AG04449 (cell line): ENCODE measurements at places on chromosomes 11 and 22.

GRCh38 chr11:124533626-124534025 lies 9.8 kb downstream of the OR8B12 start:
- DNase-seq: no peak

GRCh38 chr11:43852057-43852636 lies 28.5 kb upstream of the ALKBH3 start:
- DNase-seq: peak; percentile 50

- no peak for DNase-seq
These were observed 241.4 kb downstream of the TTC28 start for GRCh38 chr22:28438183-28438768.

GRCh38 chr11:2929950-2930703 lies 907 bp upstream of the PHLDA2 start:
- no peak for DNase-seq

DNA sequence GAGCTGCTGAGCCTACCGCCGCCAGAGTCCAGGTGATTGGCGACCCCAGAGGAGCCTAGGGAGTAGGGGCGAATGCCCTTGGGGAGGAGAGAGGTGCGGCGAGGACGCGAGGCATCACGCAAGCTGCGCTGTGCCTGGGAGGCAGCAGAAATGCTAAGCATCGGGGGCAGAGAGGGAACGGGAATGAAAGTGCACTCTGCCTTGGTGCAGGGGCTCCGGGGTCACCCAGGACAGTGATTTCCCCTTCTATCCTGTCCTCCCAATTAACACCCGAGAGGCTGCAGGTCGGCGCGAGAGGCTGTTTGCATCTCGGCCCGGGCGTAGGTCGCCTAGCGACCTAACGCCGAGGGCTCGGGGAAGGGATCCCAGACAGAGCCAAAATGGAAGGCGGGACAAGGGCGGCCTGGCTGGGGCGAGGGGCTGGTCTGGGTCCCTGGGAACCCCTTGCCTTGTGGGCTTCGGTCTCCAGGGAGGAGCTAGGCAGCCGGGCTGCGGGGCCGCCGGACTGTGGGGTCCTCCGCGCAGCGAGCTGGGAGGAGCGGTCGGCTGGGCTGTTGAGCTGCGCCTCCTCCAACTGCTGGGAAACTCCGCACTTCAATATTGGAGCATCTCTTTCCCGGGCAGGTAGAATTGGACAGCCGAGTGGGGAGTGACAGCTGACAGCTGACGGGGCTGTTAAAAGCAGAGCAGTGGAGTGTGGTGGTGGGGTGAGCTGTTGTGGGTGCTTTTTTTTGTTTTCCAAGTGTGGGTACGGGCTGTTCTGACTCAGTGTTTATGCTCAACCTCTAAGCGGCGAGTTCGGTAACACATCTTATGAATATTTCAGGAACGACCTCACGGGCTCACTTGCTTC lies 657 bp downstream of the ELMOD1 start:
- no peak for DNase-seq

DNA sequence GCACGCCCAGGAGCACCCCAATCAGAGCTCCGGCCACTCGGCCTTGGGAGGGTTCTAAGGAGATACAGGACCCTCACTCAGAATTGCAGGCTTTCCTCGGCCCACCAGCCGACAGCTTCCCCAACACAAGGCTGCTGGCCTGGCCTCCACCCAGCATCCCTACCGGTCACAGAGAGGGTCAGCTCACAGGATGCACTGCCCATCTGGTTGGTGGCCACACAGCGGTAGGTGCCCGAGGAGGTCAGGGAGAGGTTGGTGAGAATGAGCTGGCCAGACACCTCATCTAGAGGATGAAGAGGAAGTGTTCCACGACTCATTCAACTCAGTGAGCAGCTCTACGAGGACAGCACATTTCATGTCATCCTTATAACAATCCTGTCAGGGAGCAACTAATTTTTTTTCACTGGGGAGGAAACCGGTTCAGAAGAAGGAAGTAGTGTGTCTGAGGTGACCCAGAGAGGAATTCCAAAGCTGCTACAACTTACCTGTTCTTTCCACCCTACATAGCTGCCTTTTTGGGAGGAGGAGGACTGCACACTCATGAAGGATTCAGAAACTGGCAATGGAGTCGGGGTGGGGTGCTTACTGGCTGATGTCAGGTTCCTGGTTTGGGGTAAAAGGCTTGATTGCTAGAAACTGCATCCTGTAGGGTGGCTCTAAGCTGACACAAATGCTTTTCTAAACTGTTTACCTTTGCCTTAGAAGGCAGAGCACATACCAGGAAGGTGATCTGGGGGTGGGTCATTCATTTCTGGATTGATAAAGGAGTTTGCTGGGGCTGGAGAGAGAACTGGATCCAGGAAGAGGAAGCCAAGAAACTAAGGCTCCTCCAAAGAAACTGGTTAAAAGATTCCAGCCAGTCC lies 3.3 kb downstream of the VSIG2 start:
- no peak for DNase-seq

- no peak for DNase-seq
These were observed 49.3 kb upstream of the THY1 start for GRCh38 chr11:119472186-119472855.

- DNase-seq: no peak
These were observed 38.3 kb downstream of the PIK3IP1 start for GRCh38 chr22:31253949-31254348.

DNA sequence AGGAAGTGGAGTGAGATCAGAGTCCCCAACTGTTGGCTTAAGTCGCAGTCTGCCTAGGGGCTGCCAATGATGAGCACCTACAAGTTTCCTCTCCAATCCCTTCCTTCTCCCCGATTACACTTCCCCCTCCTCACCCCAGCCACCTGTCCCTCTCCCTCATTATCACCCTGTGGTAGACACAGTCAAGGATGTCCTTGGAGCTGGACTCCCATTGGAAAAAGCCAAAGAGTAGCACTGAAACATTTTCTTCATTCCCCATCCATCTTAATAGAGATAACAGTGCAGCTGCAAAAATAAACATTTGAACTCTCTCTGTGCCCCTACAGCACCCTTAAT lies 146.2 kb downstream of the DBX1 start:
- no peak for DNase-seq

DNA sequence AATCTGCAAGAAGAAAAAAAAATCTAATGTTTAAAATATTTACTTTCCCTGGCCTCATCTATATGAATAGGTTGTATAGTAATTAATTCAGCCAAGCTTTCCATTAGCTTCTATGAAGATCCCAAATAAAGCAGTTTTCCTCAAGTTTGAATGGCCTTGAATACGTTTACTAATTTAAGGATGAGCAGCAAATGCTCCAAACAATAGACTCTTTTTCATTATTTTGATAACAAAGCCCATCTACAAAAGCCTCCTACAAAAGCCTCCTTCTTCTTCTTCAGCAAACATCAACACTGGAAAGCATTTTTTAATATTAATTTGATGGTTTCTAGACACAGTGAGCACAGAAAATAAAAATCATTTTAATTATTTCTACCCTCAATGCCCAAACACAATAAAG lies 1130.3 kb upstream of the CNTN5 start:
- DNase-seq: no peak

DNA sequence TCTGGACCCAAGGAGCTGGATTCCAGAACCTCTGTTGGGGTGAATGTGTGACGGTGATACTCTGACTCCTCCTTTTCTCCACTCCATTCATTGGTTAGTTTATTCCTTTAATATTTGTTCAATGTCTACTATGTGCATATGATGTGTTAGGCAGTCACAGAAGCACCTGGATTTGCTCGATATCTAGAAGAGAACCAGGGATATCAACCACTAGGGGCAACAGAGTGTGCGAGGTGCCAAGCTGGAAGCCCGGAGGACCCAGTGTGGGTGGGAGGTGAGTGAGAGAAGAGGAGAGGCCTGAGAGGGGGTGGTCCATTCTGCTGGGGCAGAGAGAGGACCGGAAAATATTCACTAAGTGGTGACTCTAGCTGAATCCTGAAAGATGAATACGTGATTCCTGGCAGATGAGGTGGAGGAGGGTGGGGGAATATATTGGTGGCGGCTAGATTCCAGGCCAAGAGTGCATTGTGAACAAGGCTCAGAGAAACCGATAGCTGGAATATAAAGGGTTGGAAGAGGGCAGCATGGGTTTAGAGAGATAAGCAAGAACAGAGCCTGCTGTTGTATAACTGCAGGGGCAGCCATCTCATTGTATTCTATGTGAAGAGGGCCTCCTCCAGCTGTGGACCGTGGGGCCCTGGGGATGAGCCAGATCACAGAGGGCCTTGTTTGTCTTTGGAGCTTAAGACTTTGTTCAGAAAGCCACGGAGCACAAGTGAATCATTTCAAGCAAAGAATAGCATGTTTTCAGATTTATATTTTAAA lies 6.9 kb upstream of the TIMP3 start:
- no peak for DNase-seq

DNA sequence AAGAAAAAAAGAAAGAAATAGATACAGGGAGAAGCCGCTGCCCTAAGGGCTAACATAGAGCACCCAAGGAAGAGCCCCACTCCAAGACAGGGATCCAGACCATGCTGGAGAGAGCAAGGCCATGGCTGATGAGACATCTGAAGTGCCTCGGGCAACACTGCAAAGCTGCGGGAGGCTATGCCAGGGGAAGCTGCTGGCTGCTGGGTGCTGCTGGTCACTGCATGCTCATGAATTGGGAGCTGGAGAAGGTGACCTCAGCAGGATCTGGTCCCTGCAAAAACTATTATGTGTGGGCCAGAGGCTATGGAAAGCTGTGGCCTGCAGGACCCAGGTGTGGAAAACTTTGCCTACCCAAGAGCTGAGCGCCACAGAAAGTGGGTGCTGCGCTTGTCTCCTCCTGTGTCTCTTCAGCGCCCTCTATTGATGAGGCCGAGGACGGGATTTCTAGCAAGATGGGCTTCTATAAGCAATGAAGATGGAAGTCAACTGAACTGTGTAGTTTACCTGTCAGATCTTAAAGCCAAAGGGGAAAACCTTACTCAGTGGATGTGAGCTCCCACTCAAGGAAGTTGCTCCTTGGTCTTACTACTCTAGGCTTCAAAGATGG lies 17.3 kb upstream of the SLC29A2 start:
- no peak for DNase-seq

GRCh38 chr22:47165338-47166032 lies 403.0 kb downstream of the TBC1D22A start:
- DNase-seq: no peak

DNA sequence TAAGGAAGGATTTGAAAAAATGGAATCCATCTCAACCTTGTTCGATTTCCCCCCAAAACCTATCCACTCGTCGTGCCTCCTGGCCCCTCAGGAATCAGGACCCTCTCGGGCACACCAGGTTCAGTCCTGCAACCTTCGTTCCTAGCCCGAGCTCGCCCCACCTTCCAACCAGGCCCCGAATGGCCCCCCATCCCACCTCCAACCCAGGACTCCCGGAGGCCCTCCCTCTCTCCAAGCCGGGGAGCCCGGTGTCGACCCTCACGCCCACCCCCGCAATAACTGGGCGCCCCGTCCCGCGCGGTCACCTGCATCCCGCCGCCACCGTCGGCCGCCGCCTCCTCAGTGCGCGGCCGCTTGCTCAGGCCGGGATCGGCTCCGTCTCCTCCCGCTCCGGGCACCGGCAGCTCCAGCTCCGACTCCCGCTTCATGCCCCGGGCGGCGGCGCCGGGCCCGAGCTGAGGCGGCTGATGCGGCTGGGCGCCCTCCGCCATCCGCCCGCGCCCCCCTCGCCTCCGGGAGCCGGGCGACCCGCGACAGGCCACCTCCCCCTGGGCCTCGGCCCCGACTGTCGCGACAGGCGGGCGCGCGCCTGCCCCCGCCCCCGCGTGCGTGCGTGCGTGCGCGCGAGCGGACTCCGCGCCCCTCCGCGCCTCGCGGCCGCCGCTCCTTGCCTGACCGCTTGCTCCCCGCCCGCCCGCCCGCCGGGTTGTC lies 534 bp downstream of the RBFOX2 start:
- DNase-seq: no peak

- no peak for DNase-seq
These were observed 1078.7 kb downstream of the BRD1 start for GRCh38 chr22:48748860-48749554.

DNA sequence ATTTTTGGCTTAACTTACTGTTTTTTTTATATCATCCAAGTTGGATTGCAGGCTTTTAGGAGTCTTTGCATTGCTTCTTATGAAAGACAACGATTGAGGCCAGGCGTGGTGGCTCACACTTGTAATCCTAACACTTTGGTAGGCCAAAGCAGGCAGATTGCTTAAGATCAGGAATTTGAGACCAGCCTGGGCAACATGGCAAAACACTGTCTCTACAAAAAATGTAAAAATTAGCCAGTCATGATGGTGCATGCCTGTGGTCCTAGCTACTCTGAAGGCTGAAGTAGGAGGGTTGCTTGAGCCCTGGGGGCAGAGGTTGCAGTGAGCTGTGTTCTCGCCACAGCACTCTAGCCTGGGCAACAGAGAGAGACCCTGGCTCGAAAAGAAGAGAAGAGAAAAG lies 56.6 kb downstream of the BID start:
- DNase-seq: no peak

- DNase-seq: no peak
These were observed 22.9 kb downstream of the ATG13 start for GRCh38 chr11:46640036-46640788.

DNA sequence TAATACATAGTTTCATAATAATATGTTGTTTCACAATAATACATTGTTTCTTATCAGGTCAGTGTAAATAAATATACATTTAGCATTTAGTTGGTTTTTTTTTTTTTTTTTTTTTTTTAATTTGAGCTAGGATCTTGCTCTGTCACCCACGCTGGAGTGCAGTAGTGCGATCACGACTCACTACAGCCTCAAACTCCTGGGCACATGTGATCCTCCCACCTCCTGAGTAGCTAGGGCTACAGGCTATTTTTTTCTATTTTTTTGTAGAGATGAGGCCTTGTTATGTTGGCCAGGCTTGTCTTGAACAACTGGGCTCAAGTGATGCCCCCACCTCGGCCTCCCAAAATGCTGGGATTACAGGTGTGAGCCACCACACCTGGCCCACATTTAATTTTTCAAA lies 43.5 kb downstream of the MIAT start:
- no peak for DNase-seq

- no peak for DNase-seq
These were observed 339.7 kb upstream of the B3GAT1 start for GRCh38 chr11:134751766-134752165.

- no peak for DNase-seq
These were observed 1.5 kb upstream of the NDUFS8 start for GRCh38 chr11:68028802-68029545.

DNA sequence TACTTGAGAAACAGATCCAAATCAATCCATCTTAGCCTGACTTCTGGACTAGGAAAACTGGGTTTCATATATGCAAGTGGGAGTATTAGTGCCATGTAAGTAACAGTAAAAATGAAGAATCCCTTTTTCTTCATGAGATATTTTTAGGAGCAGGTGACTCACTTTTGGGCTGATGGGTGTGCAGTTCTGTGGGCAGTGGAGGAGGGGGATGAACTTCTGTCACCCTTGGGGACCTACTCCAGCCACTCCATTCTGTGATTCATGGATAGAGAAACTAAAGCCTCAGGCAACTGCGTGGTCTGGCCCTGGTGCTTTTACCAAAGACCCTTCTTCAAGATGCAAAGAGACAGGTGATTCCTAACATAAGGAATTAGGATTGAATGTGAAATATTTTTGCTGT lies 208.6 kb upstream of the NARS2 start:
- no peak for DNase-seq

GRCh38 chr11:12922980-12923507 lies 86.1 kb upstream of the RASSF10 start:
- no peak for DNase-seq

GRCh38 chr11:1763796-1764661 lies at the start of gene CTSD:
Gene CTSD (minus strand): TSS chr11:1763927. CDS start chr11:1763859, 68 bp downstream.
- DNase-seq: no peak
